IgD-negative memory B cell (primary cell): ENCODE measurements at places on chromosomes 12 and 14. TPM values are rescaled to one million over a fixed set of nuclear protein-coding genes. Genes with fewer than 3 reads are reported as not detected.

DEGS2 gene
- polyA plus RNA-seq, result 6.5 TPM

TTC7B gene
- polyA plus RNA-seq, result 0.89 TPM

NDUFA12 gene
- 173 TPM for polyA plus RNA-seq

TMEM52B gene
- not detected for polyA plus RNA-seq

SMIM41 gene
- polyA plus RNA-seq, result not detected

POMT2 gene
- polyA plus RNA-seq, result 2.3 TPM

IFNG gene
- polyA plus RNA-seq, result not detected

OR2AP1 gene
- polyA plus RNA-seq, result not detected

ATL1 gene
- polyA plus RNA-seq, result 4.1 TPM

CCDC184 gene
- polyA plus RNA-seq, result 0.31 TPM

CLEC12A gene
- polyA plus RNA-seq, result 0.55 TPM
